ENCODE measurements at places on chromosomes 13 and 19.

GRCh38 chr19:3367628-3368440 lies 1.5 kb downstream of the NFIC start:
- DNase-seq: no peak

GRCh38 chr13:22110368-22110767 lies 439.5 kb downstream of the FGF9 start:
- no peak for DNase-seq

DNA sequence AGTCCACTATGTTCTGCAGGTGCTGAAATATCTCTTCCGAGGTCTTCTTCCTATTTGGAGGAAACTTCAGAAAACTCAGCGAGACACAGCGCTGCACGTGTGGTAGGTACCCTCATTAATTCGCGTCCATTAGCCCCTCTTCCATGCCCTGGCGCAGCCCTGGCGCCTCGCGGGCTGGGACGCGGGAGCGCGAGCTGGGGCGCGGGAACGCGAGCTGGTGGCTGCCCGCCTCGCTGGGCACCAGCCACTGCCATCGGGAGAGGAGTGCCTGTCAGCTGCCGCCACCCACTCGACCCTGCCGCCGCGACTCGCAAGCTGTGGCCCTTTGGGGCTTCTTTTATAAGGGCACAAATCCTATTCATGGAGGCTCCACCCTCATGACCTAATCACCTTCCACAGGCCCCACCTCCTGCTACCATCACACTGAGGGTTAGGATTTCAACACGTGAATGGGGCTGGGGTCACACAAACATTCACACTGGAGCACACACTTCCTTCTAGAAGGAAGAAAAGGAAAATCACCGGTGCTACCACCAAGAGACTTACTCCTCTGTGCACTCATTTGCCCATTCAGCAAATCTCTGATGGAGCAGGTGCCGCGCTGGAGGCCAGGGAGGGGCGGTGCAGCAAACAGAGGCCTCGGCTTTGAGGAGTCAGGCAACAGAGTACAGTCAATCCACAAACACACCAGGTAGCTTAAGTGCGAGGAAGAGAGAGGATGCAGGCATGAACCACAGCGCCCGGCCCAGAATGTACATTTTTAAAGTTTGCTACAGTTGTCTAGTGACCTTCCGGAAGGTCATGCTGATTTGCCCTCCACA lies 43.0 kb upstream of the LATS2 start:
- DNase-seq: no peak

DNA sequence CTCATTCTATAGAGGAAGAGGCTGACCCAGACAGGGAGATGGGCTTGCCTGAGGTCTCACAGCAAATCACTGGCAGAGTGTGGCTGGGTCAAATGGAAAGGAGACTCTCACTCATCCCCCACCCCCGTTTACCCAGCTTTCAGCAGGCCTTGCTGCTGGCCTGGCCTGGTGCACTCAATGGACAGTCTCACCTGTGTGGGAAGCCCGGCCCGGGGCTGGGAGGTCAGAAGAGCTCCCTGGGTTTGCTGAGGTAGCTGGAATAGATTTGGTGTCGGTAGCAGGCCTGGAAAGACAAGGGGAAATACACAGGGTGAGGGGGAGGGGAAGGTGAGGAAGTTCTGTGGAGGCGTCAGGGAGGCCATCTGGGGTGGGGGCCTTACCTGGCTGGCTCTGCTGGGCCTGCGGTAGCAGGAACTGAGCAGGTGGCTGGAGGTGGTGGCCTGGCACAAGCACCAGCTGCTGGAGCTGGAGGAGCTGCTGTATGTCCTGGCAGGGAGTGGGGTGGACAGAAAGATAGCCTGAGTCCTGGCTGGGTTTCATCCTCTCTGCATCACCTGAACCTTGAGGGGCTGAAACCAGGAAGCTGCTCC lies 23.5 kb downstream of the ZNF574 start:
- no peak for DNase-seq

DNA sequence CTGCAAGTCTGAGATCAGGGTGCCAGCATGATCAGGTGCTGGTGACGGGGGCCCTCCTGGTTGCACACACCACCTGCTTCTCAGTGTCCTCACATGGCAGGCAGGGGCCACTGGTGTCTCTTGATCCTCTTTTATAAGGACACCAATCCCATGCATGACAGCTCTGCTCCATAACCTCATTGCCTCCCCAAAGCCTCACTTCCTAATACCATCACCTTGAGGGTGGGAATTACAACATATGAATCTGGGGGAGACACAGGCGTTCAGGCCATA lies 15.0 kb upstream of the MIER2 start:
- no peak for DNase-seq

- peak; percentile 52 for DNase-seq
Measured at GRCh38 chr13:109211616-109212015, 574.8 kb downstream of the IRS2 start.

DNA sequence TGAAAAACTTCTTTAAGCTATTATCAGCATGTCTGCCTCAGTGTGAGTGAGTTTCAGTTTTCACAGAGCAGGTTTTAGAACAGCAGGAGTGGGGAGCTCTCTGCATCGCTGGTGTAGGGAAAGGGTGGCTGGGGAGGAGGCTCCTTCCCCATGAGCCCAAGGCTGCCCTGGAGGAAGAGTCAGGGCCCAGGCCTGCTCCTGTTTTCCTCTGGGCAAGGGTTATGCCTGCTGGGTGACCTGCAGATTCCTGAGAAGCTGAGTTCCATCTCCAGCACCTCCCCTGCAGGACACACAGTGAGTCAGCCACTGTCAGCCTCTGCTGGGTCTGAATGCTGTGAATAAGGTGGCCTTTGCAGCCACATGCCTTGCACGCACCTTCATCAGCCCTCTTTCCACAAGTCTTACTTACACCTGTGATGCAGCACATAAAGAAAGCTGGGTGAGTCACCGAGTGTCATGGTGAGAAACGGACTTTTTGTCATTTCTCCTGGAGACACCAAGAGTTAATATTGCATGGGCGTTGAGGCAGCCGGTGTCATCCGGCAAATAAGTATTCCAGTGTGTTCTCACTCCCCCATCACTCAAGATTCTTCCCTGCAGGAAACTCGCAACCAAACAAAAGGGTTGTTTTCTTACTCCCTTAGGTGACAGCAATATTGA lies 186.4 kb upstream of the KL start:
- peak; percentile 9 for DNase-seq

- DNase-seq: no peak
Measured at GRCh38 chr13:98854448-98854847, 102.0 kb upstream of the SLC15A1 start.

DNA sequence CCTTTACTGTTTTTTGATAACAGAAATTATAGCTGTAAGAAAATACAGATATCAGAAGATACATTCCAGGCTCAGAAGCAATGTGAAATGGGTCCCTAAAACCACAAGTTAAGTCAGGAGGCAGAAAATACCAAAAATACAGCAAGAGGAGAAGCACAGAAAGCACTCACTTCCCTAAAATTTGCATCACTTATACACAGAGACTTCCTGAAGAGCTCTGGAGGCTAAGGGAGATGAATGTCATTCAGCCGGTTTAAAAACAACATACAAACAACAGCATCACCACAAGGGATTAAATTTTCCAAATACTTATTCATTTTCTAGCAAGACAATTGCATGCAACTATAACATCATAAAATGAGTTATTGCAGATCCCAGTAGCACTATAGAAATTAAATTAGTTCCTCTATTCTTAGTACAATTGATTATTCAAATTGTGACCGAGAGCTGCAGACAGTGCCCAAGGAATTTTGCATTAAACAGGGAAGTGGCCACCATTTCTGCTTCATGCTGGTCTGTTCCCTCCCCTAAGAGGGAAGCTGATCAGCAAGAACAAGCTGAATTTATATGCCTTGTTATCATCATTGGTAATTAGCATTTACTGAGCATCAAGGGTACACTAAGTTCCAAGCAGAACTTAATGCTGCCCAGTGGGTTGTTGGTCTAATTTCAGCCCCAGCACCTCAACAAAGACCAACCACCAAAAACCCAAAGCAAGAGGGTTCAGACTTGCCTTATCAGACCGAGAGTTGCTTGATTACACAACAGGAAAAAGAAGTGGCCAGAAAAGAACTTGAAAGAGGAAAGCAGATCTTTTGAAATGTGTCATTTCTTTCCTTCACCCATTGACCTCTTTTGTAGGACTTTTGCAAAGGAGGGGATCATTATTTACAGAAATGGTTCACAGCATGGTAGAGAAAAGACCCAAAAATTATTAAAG lies 140.7 kb downstream of the KCTD12 start:
- DNase-seq: peak; percentile 41
